ENCODE measurements at places on chromosomes 11 and 22.

DNA sequence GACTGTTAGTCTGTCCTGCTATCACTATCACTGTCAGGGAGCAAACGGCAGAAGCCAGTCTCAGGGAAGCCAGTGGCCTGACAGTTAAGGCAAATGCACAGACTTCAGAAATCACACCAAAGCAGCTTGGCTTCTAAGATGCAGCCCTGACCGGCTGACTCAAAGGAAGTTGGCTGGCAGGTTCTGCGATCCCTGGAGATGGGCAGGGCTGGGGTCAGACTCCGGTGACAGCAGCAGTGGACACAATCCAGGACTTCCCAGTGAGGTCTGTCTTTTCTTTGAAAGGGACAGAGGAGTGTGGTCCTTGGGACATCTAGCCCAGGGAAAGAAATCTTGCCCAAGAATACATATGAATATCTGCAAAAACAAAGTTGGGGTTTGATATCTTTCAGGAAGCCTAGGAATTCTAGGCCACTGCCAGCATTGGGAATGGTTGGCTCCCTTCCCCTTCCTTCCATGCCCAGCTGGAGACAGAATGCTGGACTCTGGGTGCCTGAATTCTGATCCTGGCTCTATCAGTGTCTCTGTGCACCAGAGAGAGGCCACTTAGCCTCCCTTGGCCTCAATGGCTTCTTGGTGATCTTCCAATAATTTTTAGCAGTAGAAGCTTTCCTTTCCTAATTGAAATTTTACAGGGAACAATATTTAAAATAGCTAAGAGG, 108.9 kb downstream of the KIRREL3 start:
- DNase-seq: no peak

DNA sequence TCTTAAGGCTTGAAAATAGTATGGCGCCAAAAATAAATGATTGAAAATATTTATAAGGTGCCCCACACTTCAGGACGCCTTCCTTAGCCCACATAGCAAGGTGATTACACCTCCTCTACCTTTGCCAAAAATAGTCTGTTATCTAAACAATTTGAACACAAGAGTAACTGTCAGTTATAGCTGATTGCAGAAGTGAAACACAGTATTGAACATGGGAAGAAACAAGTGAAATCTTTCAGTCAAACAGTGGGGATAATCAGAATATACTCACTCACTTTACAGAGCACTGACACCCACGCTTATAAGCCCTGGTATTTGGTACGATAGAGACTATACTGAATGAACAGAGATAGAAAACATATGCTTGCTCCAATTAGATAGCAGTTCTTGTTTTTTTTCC, 203.1 kb downstream of the RAB38 start:
- no peak for DNase-seq

- no peak for DNase-seq
These were observed 756.0 kb downstream of the DLG2 start for GRCh38 chr11:84871116-84871515.

- DNase-seq: no peak
These were observed 185.4 kb downstream of the IGLL1 start for GRCh38 chr22:23394525-23395326.

GRCh38 chr22:46467006-46467405, 70.4 kb downstream of the CELSR1 start:
- no peak for DNase-seq

GRCh38 chr22:28958611-28959010, 75.2 kb downstream of the ZNRF3 start:
- no peak for DNase-seq

DNA sequence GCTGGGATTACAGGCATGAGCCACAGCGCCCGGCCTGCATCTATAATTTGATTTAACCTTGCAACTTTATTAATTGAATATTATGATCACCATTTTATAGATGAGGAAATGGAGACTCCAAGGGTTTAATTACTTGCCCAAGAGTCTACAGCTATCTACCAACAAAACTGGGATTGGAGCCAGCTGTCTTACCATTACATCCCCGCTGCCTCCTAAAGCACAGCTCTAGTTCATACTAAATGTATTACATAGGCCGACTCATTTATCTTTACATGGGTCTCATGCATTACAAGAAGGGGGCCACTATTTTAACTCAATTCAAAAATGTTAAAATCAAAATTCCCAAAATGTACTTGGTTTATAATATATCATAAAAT, 14.1 kb upstream of the TMA7B start:
- no peak for DNase-seq

DNA sequence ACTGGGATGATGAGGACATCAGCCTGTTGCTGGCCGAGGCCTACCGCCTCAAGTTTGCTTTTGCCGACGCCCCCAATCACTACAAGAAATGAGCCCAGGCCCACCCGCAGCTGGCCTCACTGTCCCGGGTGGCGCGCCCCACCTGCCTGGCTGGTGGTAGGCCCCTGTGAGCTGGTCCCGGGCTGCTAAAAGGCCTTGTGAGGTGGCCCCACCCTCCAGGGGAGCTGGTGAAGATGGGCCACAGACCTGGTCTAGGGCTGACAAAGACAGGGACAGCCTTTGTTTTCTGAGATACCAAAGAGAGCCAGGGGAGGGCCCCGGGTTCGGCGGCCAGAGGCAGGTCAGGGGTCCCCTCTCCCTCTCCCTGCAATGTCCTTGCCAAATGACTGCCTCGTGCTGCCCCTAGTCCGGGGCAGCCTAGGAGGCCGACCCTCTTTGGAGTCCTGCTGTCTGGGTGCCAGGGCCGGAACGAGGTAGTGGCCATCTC, 411.1 kb downstream of the TBC1D22A start:
- DNase-seq: no peak

- DNase-seq: no peak
These were observed 46.7 kb downstream of the IGLL1 start for GRCh38 chr22:23533328-23533762.

DNA sequence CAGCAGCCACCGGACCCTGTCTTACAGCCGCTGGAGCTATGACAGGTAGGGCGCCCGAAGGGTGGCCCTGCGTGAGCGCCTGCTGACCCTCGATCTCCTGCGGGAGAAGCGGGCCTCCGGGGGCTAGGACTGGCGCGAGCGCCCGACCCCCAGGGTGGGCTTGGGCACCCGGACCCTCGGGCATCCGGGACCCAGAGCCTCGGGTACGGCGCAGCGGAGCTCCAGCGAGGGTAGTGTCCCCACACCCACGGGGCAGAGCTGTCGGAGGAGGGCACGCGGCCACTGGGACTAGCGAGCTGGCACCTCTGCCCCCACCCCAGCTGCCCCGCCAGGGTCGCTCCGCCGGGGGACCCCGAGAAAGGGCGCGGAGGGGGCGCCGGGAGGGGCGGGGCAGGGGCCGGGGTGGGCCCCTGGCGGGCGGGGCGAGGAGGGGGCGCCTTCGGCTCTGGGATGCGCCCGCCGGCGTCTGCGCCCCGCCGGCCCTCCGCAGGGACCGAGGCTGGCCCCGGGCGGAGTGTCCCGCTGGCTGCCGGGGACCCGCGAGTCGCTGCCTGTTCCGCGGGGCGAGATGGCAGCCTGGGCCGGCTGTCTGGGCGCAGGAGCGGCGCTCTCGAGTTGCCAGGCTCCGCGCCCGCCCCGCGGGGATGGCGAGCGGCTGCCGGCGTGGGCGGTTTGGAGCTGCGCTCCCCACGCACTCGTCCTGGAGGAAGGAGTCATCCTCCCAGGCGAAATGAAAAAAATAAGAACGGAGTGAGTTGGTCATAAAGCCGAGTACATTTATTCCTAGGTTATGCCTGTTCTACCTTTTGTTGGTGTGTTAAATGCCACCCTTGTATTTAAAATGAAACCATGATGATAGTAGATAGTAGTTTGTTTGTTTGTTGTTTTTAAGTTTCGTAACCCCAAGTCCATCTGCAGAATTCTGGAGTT, 32.4 kb downstream of the EIF3F start:
- no peak for DNase-seq

DNA sequence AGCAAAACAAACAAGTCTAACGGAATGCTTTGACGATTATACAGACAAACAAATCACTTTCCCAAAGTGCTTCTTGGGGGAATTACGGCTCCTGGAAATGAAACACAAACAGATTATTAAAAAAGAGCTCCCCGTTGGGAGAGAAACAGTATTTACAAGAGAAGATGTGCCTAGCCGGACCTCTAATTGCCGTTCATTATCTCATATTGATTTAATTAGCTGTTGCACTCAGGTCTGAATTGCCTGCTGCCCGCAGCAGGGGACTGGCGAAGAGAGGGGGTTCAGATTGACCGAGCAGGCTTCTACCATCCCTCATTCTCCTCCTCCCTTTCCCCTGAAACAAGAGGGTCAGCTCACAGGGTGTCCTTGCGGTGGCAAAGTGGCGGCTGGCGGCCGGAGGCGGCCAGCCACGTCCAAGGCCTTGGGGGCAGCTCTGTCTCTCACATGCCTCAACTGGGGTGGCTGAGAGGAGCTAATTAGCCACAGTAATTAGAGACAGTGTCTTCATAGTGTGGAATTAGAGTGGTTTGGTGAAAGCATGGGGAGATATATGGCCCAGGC, 295.1 kb downstream of the MIAT start:
- no peak for DNase-seq

DNA sequence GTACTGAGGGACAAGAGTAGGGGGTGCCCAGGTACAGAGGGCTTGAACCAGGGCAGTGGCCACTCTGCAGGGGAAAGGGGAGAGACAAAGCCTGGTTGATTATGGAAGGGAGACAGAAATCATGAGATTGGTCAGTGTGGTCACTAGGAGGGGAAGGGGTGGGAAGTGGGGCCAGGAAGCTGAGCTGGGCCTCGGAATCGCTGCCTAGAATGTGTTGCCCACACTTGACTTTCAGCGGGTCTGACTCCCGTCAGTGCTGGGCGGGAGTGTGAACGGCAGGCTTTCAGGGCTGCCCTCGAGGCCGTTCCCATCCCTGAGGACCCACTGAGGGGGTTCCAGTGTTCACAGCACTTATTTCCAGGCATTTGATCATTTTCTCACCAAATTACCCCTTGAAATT, 5.9 kb downstream of the DAGLA start:
- no peak for DNase-seq

- no peak for DNase-seq
These were observed 198.3 kb downstream of the CASP12 start for GRCh38 chr11:104699981-104700380.

DNA sequence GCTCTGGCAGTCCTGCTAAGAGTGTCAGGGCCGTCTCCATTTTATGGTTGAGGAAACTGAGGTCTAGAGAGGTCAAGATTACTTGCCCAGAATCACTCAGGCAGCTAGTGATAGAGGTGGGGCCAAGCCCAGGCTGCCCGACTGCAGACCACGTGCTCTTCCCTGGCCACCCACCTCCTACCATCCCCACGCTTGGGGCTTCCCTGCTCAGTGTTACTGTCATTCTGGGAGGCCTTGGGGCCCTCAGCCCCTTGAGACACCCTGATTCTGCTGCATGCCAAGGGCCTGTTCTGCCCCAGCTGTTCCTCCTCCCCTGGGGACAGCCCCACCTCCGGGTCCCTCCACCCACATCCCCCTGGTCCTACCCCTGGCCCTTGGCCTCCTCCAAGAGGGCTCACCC, 17.2 kb upstream of the TAB1 start:
- no peak for DNase-seq

- DNase-seq: no peak
These were observed 1127.5 kb downstream of the BRD1 start for GRCh38 chr22:48700180-48700565.

- peak; percentile 21 for DNase-seq
These were observed 734 bp downstream of the PPP1R14B start for GRCh38 chr11:64245797-64246620.

DNA sequence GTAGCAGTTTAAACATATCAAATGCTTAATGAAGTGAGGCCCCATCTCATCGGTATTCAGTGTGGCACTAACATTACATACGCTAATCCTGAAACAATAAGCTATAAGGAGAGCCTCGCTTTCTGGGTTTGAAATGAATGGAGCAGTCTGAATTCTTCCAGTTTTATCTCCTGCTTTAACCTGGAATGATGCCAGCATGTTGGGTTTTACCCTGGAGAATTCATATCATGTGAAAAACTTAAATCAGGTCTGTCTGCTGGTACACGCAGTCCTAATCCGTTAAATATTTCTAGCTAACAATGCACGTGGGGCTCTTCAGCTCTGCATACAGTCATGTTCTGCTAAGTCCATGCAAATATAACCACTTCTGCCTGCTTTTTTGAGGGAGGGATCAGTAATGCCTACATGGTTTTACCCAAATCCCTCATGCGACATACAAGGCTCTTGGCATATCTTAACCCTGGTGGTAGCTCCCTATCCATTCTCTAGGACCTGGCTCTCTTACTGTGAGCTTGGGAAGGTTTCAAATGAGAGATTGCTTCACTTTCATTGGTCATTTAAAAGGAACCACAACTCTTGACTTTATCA, 92.7 kb downstream of the COMMD9 start:
- DNase-seq: no peak

DNA sequence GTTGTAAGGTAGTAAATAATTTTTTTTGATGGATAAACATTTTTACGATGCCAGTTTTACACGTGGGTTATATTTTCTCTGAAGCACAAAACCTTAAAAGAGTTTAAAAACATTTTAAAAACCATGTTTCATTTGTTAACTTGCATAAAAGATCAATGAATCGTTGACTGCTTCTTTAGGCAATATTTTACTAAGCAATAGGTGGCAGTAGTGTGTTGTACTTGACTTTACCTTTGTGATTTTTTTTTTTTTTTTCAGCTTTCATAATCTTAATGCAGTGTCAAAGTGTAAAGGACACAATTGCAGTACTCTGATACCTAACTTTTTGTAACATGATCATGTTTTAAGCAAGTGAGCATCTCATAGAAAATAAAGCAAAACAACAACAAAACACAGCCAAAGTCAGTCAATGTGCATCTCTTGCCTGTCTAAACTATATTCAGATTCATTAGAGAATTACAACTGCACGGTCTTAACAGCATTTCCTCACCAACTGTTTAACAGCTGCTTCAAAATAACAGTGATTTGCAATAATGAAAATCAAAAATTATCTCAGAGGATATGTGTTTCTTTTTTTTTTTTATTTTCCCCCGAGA, 27.7 kb downstream of the DNAJC24 start:
- peak; percentile 10 for DNase-seq

- no peak for DNase-seq
These were observed 17.9 kb upstream of the FJX1 start for GRCh38 chr11:35600331-35600838.

DNA sequence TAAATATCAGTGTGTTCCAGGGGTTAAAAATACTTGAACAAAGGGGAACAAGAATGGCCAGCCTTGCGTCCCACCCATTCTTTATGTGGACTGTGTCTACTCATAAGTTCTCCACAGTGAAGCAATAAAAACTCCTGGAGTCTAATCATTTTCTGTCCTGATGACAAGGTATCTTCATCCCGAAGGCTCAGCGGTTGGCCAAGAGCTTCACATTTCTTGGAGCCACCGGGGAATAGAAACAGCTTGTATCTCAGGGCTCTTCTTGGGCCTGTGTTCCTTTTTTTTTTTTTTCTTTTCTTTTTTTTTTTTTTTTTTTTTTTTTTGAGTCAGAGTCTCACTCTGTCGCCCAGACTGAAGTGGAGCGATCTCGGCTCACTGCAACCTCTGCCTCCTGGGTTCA, 36.8 kb upstream of the ADORA2A start:
- DNase-seq: no peak

- DNase-seq: no peak
These were observed 18.1 kb downstream of the TBC1D10A start for GRCh38 chr22:30308518-30309230.

DNA sequence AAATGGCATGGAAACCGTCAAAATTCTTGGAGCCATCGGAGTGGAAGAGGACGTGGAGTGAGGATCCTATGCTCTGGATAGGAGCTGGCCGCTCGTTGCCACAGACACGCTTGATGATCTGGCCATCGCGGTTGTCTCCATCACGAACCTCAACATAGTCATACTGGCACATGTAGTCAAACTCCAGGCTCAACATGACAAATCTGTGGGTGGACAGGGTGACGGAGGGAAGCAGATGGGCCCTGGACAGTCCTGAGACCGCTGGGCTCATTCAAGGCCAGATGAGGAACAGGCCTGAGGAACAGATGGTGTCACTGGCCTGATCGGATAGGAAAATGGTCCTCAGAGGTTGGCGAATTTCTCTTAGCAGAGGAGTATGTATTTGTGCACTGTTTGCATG, 51.3 kb upstream of the SLC1A2 start:
- DNase-seq: no peak
